Forelimb muscle (tissue), 1 donor: ENCODE measurements at places on chromosomes 1 and 21. TPM values are rescaled to one million over a fixed set of nuclear protein-coding genes. Genes with fewer than 3 reads are reported as not detected.

DNA sequence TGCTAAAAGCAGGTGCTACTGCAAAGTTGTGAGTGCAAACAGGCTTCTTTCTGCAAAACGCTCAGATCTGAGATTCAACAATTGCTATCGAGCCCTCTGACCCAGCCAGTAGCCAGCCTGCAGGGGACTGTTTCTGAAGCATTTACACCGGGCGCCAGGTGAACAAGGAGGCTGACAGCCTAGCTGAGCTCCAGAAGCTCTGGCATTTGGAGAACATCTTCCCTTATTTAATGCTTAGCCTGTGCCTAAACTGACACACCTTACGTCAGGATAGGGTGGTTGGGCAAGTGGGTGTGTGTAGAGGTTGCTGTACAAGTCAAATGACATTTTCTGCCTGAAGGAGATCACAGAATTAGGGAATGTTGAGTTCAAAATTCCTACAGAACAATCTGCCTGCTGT, 15.8 kb upstream of the PLA2G2C start:
- DNase-seq: no peak

- no peak for DNase-seq
Measured at GRCh38 chr1:234320549-234320948, 52.7 kb upstream of the COA6 start.

- no peak for DNase-seq
Measured at GRCh38 chr1:173532237-173532636, 55.1 kb downstream of the PRDX6 start.

- no peak for DNase-seq
Measured at GRCh38 chr21:17498586-17498985, 14.3 kb upstream of the CXADR start.

- no peak for DNase-seq
Measured at GRCh38 chr1:32919811-32920733, 18.9 kb upstream of the TMEM54 start.

- DNase-seq: no peak
Measured at GRCh38 chr21:24110846-24111245, 1496.4 kb downstream of the MRPL39 start.

DNA sequence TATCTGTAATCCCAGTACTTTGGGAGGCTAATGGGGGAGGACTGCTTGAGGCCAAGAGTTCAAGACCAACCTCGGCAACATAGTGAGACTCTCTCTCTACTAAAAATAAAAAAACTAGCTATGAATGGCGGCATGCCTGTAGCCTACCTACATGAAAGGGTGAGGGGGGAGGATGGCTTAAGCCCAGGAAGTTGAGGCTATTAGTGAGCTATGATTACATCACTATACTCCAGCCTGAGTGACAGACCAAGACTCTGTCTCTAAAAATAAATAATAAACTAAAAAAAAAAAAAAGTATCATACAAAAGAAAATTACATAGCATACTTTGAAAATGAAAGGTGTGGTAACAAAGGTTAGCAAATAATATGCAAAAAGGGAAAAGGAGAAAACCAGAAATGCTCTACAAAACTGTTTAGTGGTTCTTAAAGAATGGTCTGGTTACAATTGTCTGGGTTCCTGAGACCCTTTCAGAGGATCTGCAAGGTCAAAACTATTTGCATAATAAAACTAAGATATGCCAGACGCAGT, 19.0 kb upstream of the SH2D5 start:
- no peak for DNase-seq

DNA sequence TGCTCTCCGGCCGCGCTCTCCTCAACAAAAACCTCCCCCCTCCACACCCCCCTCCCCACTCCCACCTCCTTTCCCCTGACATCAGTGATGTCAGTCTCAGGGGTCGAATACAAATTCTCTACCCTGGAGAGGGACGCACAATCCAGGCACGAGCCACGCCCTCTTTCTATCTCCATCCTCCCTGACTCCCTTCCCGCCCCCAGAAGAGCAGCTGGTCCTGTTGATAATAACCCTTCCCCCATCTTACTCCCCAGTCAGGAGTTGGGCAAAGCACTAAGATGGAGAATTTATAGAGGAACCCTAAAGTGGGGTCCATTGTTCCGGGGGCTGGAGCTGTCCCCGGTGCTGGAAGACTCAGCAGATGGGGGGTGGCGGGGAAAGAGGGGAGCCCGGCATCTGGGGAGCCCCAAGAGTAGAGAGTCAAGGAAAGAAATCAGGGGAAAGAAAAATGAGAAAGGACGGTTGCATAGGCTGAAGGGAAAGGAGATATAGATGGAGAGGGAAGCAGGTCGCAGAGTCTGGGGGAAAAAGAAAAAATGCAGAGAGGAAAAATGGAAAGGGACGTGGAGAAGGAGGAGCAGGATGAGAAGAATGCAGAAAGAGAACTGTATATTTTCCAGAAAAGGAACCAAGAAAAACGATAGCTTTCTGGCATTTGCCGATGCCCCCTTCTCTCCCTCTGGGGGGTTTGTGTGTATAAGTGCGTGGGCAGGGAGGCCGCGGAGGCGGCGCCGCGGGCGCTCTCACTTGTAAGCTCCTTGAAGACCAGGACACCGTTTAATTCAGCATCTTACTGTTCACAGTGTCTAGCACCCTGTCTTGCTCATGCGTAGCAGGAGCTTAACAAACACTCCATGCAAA, at the start of gene CELF3:
TSS of gene CELF3 (minus strand) at position 33 of the 861 bp plus-strand sequence. CDS start 783 bp downstream, outside the sequence.
- DNase-seq: no peak

DNA sequence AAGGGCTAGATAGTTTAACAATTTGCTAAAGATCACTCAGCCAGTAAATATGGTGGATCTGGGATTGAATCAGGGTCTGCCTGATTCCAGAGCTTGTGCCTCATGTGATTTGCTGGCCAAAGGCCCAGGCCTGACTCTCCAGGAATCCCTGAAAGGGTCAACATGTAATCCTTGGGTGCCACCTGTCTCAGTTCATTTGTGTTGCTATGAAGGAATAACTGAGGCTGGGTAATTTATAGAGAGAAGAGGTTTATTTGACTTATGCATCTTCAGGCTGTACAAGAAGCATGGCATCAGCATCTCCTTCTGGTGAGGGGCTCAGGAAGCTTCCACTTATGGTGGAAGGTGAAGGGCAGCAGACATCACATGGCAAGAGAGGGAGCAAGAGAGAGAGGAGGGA, 144.9 kb downstream of the FCRL5 start:
- no peak for DNase-seq

- no peak for DNase-seq
Measured at GRCh38 chr1:85801520-85801919, 93.3 kb upstream of the ZNHIT6 start.

DNA sequence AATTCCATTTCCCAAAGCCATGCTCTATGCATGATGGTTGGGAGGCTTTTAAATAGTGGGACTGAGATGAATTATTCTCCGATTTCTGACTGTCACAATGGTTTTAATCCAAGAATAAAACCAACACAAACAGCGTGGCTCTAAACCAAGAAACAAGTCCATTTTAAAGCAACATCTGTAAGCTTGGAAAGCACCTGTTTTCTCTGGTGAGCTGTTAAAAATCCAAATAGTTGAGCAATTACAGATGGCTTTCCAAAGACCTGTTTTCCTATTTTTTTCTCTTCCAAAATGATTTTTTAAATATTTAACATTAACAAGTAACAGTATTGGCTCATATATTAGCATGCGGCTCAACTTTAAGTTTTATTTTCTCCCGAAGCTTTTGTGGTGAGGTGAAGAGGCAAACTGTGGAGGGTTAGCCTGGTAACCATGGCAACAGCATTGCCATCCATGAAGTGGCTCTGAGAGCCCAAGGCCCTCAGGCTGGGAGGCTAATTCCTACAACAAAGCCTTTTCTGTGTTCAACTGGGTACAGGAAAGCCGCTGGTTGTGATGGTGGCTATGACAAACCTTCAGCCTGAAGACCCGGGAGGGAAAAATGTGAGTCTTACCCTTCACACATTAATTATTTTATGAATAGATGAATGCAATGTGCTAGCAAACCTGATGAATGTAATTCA, 56.7 kb upstream of the B3GALT5 start:
- DNase-seq: no peak

Gene SMIM1
- polyA plus RNA-seq: 3.1 TPM

Gene KCNJ9
- 0.10 TPM for polyA plus RNA-seq

Gene OR10R2
- polyA plus RNA-seq: not detected

Gene HES4
- 19.9 TPM for polyA plus RNA-seq

Gene KRTAP7-1
- polyA plus RNA-seq: not detected

Gene PRMT6
- polyA plus RNA-seq: 14.5 TPM

Gene CIART
- 1.9 TPM for polyA plus RNA-seq

Gene DRAXIN
- 0.37 TPM for polyA plus RNA-seq

Gene LCE2A
- not detected for polyA plus RNA-seq
